ENCODE measurements at places on chromosomes 1 and 21. TPM values are rescaled to one million over a fixed set of nuclear protein-coding genes. Genes with fewer than 3 reads are reported as not detected.

- no peaks in the 10 kb centered on the region for H3K27me3 ChIP-seq
- no peak overlapping the region for H3K4me3 ChIP-seq
- no peaks in the 10 kb centered on the region for H3K4me1 ChIP-seq
- H3K36me3 ChIP-seq: no peaks in the 10 kb centered on the region
- no peak overlapping the region for H3K27ac ChIP-seq
Measured at GRCh38 chr1:220127076-220127475, 33.1 kb downstream of the IARS2 start.

- peak overlapping the region; percentile 60 for H3K27ac ChIP-seq
- H3K4me1 ChIP-seq: peaks cover 14% of the 10 kb centered on the region
- H3K4me3 ChIP-seq: no peak overlapping the region
- H3K36me3 ChIP-seq: no peaks in the 10 kb centered on the region
- H3K27me3 ChIP-seq: no peaks in the 10 kb centered on the region
Measured at GRCh38 chr1:244353551-244354091, 98.1 kb downstream of the ADSS2 start.

LCE2B gene
- not detected for total RNA-seq

KDF1 gene
- not detected for total RNA-seq

DNA sequence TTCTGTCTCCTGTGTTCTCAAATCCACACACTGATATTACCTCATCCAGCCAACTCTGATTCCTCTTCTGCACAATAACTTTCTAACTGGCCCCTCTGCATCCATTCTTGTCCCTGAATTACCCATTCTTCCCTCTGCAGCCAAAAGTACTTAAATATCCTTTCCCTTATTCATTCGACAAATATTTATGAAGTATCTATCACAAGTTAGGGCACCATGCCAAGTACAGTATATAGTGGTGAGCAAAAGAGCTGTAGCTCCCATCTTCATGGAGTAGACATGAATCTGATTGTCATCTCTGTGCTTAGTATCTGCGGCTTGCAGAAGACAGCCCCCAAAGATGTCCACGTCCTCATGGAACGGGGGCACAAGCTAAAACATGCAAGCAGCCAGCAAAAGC lies 316.8 kb downstream of the SETD4 start:
- H3K27me3 ChIP-seq: no peaks in the 10 kb centered on the region
- DNase-seq: peak; percentile 43
- H3K4me3 ChIP-seq: no peak overlapping the region
- H3K27ac ChIP-seq: no peak overlapping the region

DNA sequence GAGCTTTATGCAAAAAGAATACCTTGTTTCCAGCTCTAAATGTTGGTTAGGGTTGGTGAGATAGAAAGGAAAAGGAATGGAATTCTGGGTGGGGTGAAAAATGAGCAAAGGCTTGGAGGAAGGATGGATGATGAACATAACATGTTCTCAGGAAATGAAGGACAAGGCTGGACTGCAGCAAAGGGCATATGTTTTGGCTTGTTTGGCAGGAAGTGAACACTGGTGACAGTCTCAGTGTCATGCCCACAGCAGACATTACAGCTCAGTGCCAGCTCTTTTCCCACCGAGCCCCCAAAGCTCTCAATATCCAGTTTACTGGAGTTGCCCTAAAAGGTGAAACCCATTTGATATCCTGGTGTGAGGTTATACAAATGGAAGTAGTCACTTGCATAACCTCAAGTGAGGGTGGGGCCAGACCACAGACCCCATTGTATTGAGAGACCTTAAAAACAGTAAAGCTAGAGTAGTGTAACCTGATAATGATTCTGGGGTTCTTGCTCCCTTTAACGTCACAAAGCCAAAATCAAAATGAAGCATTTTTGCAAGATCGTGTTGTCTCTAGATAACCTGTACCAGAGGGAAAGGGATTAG lies 270.6 kb downstream of the NFIA start:
- H3K27me3 ChIP-seq: no peaks in the 10 kb centered on the region
- DNase-seq: no peak
- H3K27ac ChIP-seq: no peak overlapping the region
- no peaks in the 10 kb centered on the region for H3K4me1 ChIP-seq
- H3K4me3 ChIP-seq: no peak overlapping the region
- H3K36me3 ChIP-seq: no peaks in the 10 kb centered on the region

Measured in fibroblast of lung (primary cell).